Naive thymus-derived CD8-positive, alpha-beta T cell (primary cell): ENCODE measurements at places on chromosomes 2 and 18. TPM values are rescaled to one million over a fixed set of nuclear protein-coding genes. Genes with fewer than 3 reads are reported as not detected.

PKDCC gene
- total RNA-seq, result not detected

TCF4 gene
- total RNA-seq, result 8.9 TPM

TTR gene
- total RNA-seq, result not detected

FSHR gene
- not detected for total RNA-seq

FAM237A gene
- not detected for total RNA-seq

IGFBP2 gene
- not detected for total RNA-seq

POMC gene
- total RNA-seq, result 7.6 TPM
